ENCODE measurements at places on chromosomes 1 and 21. TPM values are rescaled to one million over a fixed set of nuclear protein-coding genes. Genes with fewer than 3 reads are reported as not detected.

Gene KRTAP21-2
- total RNA-seq: not detected

Gene CFHR5
- total RNA-seq: not detected

Gene PLPP3
- total RNA-seq: 46.4 TPM

Gene DCAF8
- total RNA-seq: 83.3 TPM

Gene PPCS
- total RNA-seq: 8.2 TPM

Gene RHOU
- 0.83 TPM for total RNA-seq

Gene IL10RB
- total RNA-seq: 45.2 TPM

Gene RGL1
- total RNA-seq: 7.5 TPM

Gene ATP1A4
- not detected for total RNA-seq

Gene SYPL2
- under 0.01 TPM for total RNA-seq

Gene WRAP73
- total RNA-seq: 9.2 TPM

Gene MSH4
- under 0.01 TPM for total RNA-seq

Gene GJA8
- total RNA-seq: not detected

Gene C1orf167
- 0.28 TPM for total RNA-seq

Gene FNDC5
- total RNA-seq: 1.7 TPM

Gene RPTN
- total RNA-seq: not detected

Gene OTUD7B
- total RNA-seq: 18.6 TPM

Gene LCE1C
- not detected for total RNA-seq

Gene CHI3L2
- 0.18 TPM for total RNA-seq

Gene OR2T33
- not detected for total RNA-seq

Gene DMRTA2
- total RNA-seq: not detected

Gene FALEC
- not detected for total RNA-seq

Gene ADIPOR1
- 83.9 TPM for total RNA-seq

Gene TMEM82
- not detected for total RNA-seq

Gene KCNE2
- not detected for total RNA-seq

Gene ZNF648
- not detected for total RNA-seq

Gene COL9A2
- total RNA-seq: 0.56 TPM

Gene WLS
- 157 TPM for total RNA-seq

Gene MR1
- total RNA-seq: 5.0 TPM

Gene BTG2
- total RNA-seq: 10.3 TPM

Gene RAP1GAP
- under 0.01 TPM for total RNA-seq

Gene KDF1
- total RNA-seq: not detected

Gene DISP1
- 4.7 TPM for total RNA-seq

Gene PLXNA2
- total RNA-seq: 0.72 TPM

Gene C2CD4D
- total RNA-seq: not detected

Gene AIM2
- not detected for total RNA-seq

Gene TCHH
- total RNA-seq: not detected

Gene ITLN1
- not detected for total RNA-seq

Gene PLA2G2E
- total RNA-seq: not detected

Measured in IMR-90 (cell line).